ENCODE measurements at places on chromosomes 6 and 20.

DNA sequence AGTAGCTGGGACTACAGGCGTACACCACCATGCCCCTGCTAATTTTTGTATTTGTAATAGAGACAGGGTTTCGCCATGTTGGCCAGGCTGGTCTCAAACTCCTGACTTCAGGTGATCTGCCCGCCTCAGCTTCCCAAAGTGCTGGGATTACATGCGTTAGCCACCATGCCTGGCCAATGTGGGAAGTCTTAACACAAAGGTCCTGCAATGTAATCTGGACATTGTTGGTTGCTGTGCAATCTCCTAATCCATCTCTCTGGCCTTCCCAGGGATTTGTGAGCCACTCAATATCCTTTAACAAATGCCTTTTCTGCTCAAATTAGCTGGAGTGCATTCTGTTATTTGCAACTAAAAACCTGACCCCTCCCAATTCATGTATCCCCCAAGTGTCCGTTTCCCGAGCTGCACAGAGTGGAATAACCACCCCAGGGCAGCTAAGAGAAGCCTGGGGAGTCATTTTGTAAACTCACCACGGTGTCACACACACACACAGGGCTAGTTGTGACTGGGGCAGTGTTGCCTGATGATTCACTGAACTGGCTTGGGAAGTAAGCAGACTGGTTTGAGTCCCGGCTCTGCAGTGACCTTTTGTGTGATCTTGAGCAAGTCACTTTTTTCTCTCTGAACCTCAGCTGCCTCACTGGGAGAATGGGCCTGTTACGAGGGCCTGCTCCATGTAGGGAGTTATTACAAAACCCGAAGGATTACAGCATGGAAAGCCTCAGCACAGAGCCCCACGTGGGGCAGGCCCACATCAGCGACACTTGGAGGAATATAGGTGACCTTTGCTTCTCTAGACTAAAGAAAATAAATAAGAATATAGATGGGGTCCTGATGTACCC is 152.3 kb downstream of the ZMYND8 start:
- no peak for DNase-seq

DNA sequence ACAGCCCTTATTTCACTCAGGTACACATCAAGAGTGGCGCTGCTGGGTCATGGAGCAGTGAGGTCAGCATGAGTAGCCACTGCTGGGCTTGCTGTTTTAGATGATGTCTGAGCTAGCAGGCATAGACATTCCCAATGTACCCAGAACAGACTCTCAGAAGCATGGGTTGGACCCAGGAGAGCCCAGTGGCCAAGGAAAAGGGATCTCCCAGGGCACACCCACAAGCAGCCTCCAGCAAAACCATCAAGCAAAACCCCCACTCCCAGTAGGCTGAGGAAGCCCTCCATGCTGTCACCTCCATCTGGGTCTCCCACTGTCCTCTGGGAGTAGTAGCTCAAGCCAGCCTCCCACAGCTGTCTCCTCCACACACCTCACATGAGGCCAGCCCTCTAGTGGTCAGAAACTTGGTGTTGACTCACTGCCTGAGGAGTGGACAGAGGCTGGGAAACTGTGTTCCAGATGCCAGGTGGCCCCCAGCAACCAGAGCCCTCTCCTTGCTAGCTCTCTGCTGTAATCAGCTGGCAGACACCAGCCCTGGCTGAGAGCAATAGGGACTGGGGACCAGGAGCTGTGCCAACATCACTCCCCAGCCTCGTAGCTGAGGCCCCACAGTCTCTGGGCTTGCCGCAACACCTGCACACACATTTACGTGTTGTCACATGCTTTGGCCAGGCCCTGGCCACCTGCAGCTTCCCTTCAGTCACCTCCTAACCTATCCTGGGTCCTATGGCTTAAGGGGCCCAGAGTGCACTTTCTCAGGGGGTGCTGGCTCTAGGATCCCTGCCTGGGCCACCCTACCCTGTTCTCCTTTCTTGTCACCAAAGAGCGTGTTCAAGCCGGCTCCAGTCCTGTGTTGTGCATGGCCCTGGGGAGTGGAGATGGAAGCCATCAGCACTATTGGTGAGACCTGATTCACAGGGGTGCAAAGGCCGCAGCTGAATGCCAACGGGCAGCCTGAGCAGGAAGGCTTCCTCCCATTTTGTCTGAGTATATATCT is 1.9 kb upstream of the AP5S1 start:
- DNase-seq = peak; percentile 74

- DNase-seq = no peak
Measured at GRCh38 chr20:40753472-40753871, 64.4 kb upstream of the MAFB start.

GRCh38 chr6:68677058-68677457 is 42.0 kb downstream of the ADGRB3 start:
- DNase-seq = no peak

DNA sequence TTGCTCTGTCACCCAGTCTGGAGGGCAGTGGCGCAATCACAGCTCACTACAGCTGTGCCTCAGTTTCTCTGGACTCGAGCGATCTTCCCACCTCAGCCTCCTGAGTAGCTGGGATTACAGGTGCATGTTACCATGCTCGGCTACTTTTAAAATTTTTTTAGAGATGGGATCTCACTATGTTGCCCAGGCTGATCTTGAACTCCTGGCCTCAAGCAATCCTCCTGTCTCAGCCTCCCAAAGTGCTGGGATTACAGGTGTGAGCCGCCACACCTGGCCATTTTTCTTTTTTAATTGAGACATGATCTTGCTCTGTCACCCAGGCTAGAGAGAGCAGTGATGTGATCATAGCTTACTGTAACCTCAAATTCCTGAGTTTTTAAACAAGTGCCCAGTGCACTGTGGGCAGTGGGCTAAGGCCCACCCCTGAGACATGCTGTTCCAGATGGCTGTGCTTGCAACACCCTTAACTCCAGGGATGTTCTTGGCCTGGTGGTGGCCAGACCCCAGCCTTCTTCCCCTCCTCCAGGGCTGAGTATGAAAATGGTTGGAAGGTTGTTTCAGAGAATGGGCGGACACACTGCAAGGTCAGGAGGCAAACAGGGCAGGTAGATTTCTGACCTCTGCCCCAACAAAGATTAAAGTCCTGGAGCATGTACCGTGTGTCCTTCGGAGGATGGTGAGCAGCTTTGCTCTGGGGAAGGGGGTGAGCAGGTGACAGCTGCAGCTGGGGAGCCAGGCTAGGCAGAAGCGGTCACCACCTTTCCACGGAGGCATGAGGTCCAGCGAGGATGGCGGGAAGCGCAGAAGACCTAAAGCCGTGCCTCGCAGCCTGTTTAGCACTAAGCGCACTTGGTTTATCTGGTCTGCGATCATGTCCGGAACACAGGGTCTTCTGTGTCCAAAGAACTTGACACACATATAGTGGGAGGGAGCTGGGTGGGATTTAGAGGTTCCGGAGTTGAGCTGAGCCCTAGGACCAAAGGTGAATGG is 1.4 kb upstream of the FAM83C start:
- DNase-seq = no peak

DNA sequence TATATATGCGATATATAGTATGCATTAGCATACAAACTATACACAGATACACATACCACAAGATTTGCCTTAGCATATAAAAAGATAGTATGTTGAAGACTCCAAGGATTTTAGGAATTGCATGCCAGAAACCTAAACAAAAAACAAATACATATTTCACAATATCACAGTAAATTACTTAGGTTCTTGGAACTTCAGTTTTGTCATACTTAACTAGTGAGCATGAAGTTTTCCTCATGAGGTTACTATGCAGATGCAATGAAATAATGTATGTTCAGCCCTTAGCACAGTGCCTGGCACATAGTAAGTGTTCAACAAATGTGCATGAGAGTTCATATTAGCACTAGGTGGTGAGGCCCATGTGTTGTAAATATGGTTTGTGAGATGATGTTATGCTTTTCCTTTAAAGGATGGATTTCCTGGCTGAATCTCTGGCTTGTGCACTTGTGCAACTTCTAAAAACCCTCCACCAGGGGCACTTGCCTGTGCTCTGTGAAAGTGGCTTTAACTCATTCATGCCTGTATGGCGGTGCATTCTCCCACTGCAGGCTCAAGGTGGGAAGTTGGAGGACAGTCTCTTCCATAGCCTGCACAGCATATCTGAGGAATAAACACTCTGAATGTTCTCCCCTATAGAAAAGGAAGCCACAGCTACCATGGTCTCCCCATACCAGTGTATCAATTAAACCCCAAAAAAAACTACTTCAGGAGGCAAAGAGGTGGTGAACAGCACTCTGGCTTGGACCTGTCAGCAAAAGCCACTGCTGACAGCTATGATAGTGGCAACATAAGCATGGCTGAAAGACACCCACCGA is 624.1 kb upstream of the CDH4 start:
- no peak for DNase-seq

DNA sequence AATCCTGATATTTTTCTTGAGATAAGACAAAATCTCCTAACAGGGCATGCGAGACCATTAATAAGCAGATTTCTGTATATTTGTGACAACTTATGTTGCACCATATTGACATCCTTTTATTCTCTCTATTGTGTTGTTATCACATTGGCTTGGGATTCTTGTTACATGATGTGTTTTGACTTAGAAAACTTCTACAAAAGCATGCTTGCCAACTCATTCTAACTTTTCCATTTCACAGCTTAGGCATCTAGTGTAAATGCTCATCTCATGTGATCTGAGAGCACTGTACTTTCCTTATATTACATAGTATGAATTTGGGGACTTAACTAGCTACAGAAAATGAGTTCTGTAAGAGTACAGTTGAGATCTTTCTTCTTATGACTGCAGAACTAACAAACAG is 1040.7 kb upstream of the ADGRB3 start:
- no peak for DNase-seq

DNA sequence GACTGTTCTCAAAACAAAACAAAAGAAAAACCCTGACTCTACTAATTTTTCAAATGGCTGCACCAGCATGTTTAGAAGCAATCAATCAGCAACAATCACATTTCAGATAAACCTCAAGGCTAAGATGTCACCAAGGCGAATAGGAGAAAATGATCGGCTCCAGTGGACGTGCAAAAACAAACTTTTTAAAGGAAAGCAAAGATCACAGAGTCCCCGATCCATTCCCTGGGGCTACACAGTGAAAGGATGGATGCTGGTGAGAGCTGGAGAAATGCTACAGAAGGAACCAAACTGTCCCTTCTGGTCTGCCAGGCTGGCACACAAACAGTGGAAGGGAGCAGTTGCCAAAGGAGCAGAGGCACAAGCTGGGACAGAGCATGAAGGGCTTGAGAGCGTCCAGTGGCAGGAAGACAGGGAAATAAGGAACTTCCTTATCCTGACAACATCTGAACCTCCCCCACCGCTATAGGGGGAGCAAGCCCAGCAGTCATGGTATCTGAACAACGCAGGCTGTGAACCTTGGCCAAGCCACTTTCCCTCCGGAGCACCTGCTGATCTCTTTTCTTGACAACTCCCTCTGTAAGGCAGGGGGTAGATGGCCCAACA is 73.7 kb upstream of the HIVEP1 start:
- DNase-seq = no peak

GRCh38 chr6:105881608-105882007 is 204.5 kb upstream of the PRDM1 start:
- DNase-seq = no peak

- DNase-seq = peak; percentile 53
Measured at GRCh38 chr6:27757307-27757706, 154.9 kb downstream of the OR2B2 start.

All from Peyer's patch (tissue), 4 donors.